ENCODE measurements at places on chromosomes 11 and 22.

DNA sequence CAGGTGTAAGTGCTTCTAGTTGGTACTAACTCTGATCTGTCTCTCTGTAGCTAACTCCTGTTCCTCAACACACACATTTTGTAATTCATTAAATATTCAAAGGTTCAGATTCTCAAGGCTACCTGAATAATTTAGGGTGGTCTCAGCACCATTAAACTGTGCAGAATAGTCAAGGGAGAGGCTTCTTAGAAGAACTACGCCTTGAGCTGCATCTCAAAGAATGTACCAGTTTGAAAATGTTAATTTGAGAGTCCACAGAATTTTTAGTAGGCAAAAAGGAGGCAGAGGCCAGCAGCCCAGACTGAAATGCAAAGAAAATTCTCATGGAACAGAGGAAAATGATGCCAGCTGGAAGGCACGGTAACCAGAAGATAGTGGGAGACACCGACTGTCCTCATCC is 72.2 kb downstream of the GAB2 start:
- DNase-seq: no peak

GRCh38 chr22:49080631-49081030 is 747.0 kb downstream of the BRD1 start:
- DNase-seq: no peak

DNA sequence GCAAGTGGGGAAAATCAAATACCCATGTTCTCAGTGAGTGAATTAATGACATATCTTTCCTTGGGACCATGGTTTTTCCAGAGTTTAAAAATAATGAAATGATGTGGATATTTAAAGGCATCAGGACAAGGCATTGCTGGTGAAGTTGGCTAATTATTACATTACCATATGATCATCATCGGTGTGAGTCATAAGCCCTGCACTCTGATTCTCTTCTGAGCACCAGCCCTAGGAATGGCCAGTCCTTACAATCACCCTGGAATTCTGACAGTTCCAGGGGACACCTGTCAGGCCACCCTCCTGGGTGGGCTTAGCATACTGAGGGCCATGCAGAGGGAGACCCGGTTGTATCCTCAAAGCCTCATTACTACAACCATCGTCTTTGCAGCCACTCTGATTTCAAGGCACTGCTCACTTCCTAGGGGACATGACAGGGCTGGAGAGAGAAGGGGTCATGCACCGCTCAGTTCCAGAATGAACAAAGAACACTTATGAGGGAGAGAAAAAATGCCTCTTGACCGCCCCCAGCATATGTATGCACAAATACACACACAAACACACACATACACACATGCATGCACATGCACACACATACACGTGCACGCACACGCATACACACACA is 365.0 kb downstream of the MIAT start:
- no peak for DNase-seq

- no peak for DNase-seq
Measured at GRCh38 chr11:21295508-21295907, 626.1 kb downstream of the NELL1 start.

DNA sequence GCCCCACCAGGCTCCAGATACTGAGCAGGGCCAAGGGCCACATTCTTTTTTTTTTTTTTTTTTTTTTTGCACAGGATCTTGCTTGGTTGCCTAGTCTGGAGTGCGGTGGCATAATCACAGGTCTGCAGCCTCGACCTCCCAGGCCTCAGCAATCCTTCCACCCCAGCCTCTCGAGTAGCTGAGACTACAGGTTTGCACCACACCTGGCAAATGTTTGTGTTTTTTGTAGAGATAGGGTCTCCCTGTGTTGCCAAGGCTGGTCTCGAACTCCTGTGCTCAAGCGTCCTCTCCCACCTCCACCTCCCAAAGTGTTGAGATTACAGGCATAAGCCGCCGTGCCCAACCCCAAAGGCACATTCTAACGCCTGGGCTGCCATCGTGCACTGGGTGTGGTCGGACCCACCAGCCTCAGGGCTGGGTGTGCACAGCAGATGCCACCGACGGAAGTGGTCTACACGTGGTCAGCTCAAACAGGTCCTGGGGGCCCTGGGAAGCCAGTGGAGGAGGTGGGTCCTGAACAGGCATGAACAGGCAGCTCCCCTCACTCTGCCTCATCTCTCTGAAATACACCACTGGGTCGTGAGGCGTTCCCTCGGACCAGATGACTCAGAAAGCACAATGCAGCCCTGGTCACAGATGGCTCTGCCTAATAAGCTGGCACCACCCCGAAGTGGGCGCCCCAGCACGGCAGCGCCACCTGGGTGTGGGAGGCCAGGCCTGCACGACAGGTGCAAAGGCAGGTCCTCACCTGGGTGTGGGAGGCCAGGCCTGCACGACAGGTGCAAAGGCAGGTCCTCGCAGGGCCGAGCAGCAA is 5.1 kb upstream of the B4GALNT4 start:
- DNase-seq: peak; percentile 73

DNA sequence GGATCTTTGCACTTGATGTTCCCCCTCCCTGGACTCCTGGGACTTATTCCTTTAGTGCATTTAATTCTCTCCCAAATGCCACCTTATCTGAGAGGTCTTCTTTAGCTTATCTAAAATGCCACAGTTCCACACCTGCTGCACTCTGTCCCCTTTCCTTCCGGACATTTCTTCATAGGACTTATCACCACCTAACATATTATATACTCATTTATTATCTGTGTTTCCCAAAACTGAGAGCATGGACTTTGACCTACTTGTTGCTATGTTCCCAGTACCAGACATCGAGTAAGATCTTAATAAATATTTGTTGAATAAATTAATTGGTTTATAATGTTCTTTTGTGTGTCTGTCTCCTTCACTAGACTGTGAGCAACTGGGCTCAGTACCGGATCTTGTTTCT is 585.3 kb downstream of the INSC start:
- DNase-seq: no peak

GRCh38 chr11:59429924-59430516 is 3.8 kb upstream of the OR5A2 start:
- peak; percentile 45 for DNase-seq

- DNase-seq: no peak
Measured at GRCh38 chr11:12706545-12707499, 32.6 kb downstream of the TEAD1 start.

DNA sequence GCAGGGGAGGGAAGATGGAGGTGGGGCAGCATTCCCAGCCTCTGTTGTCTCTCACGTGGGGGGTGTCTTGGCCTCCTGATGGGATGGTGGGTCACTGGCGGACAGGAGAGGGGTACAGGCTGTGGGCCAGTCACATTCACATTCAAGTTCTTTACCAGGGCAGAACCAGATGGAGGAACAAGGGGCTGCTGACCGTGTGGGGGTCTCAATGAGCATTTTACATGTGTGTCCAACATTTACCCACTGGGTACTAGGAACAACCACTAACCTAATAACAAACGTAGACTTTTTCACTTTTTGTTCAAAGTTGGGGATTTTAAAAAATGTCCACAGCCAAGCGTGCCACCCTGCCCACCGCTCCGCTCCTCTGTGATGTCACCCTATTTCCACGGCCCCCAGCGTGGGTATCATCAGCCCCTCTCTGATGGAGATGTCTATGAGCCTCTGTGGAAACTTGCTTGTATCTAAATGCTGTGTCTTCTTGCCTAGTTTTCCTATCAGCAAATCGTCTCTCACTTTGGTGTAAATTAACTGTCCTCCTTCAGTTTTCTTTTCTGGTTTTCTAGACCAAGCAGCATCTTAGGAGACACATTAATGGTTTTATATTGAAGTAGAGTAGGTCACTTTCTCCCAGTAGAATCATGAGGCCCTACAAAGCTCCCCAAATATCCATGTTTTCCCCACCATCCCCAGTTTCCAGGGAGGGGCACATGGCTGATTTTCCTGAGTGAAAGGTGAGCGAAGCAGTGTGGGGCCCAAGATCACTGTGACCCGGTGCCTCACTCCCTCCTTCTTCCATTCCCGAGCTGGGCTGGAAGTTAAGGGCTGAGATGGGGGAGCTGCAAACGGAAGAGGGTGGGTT is 936.7 kb downstream of the BRD1 start:
- DNase-seq: no peak

DNA sequence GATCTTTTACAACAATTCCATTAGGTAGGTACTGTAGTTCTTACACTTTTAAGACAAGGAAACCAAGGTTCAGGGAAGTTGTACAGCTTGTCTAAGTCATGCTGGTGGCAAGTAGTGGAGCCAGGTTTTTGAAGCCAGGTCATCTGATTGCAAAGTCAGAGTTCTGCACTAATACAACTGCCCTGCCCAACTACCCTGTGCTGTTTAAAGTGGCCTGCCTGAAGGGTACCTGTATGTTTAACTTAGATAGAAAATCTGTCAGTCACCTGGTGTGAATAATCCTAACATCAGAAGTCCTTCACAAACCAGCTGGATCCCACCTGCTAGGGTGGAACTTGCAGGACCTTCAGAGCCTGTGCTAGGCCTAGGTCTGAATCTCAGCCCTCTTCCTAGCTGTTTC is 44.2 kb downstream of the ARFGAP2 start:
- DNase-seq: no peak

DNA sequence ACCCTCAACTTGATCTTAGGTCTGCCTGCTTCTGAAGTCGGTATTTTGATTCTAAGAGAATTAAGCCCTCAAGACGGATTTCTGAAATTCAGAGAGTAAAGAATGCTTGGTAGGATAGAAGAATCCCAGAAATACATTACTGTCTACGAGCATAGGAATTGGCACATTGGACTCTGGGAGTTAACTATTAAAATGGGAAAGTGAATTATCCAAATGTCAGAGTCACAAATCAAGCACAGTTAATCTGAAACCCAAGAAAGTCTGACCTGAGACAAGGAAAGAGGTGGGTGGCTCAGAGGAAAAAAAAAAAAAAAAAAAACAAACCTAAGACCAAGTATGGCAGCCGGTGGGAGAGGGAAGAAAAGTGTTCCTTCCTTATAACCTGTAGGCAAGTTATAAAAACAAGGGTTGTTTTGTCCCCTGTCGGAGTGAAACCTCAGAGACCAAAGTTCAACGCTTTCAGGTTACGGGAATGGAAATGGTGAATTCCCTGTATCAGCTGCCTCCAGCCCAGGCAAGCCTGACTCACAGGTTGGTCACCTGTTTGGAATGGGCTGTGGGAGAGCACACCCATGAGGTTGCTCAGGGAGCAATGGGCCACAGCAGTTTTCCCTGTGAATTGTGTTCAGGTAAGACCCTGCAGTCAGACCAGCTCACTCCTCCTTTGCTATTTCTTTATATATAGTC is 139.0 kb downstream of the ETS1 start:
- no peak for DNase-seq

GRCh38 chr11:116263770-116264169 is 509.0 kb downstream of the BUD13 start:
- no peak for DNase-seq

GRCh38 chr22:34096770-34097169 is 176.5 kb upstream of the LARGE1 start:
- DNase-seq: no peak

DNA sequence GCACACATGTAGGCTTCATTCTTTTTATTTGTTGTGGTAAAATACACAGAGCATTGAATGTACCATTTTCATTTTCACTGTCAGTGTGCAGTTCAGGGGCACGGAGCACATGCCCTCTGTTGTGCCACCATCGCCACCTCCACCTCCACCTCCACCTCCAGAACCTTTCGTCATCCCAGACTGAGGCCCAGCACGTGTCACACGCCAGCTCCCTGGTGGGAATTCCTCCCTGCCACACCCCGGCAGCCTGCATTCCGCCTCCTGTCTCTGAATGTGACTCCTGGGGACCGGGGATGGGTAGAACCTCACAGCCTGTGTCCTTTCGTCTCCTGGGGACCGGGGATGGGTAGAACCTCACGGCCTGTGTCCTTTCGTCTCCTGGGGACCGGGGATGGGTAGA is 10.9 kb downstream of the GRAMD4 start:
- DNase-seq: no peak

DNA sequence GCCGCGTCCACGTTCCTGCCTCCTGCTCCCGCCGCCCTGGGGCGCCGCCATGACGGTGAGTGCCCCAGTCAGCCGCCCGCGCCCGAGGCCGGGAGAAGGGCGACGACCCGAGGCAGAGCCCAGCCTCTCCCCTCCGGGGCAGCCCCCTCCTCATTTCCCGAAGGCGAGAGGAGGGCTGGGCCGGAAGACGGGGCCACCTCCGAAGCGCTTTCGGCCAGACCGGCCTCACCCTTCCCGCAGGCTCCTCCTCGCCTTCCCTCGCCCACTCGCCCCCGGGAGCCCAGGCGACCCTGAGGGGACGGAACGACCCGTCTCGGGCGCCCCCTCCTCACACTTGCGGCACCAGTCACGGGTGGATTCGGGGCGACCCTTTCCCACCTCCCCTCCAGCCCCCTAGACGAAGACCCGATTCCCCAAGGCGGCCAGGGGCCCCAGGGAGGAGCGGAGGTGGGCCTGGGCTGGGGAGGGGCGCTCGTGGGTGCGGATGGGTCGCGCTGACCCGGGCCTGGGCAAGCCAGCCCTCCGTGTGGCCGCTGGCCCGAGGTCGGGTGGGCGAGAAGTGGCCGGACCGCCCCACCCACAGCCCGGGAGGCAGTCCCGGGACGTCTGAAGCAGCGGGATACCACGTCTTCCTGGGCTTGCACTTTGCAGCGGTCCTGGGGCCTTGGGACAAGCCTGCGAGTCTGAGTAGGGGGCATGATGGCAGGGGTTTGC is 49.7 kb downstream of the TRIOBP start:
- DNase-seq: peak; percentile 51

DNA sequence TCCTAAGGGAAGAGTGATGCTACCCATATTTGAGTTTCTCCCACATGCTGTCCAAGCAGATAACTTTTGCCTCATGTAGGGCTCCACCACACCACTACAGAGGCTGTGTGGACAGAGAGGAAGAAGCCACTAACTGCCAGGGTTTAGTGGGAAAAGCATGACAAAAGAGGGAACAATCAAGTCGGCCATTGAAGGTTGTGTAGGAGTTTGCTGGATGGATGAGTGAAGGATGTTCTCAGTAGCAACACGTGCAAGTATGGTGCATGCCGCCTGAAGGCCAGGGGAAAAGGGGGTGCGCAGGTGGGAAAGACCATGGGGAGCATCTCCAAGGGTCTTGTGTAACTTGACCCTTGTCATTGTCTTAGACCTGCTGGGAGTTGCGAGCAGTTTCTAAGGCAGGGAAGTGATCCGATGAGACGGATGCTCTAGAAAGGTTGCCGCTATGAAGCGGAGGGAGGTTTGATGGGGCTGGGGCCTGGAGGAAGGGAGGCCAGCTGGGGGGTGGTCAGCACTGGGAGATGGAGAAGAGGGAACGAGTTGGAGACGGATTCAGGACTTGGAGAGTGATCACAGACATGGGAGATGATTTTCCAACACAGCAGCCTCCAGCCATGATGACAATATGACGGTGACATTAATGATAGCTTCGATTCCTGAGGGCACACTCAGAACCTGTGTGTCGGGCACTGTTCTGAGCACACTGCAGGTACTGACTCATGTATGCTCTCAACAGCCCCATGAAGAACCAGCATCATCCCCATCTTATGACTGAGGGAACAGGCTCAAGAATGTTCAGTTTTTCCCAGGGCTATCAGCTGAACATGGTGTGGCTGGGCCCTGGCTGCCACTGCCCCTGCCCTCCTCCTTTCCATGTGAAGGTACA is 53.7 kb downstream of the CD6 start:
- DNase-seq: no peak

- DNase-seq: peak; percentile 15
Measured at GRCh38 chr11:109864151-109864661, 229.0 kb upstream of the ZC3H12C start.

GRCh38 chr11:43894546-43894945 is 13.9 kb downstream of the ALKBH3 start:
- DNase-seq: no peak

GRCh38 chr11:107916671-107917241 is 11.5 kb upstream of the RAB39A start:
- peak; percentile 46 for DNase-seq

All from activated CD4-positive, alpha-beta T cell treated with anti-CD3 and anti-CD28 coated beads for 48 hours (primary cell).